ENCODE measurements at places on chromosomes 16 and 17.

- no peak for DNase-seq
Observed at GRCh38 chr16:6360641-6361040, 972.0 kb upstream of the RBFOX1 start.

DNA sequence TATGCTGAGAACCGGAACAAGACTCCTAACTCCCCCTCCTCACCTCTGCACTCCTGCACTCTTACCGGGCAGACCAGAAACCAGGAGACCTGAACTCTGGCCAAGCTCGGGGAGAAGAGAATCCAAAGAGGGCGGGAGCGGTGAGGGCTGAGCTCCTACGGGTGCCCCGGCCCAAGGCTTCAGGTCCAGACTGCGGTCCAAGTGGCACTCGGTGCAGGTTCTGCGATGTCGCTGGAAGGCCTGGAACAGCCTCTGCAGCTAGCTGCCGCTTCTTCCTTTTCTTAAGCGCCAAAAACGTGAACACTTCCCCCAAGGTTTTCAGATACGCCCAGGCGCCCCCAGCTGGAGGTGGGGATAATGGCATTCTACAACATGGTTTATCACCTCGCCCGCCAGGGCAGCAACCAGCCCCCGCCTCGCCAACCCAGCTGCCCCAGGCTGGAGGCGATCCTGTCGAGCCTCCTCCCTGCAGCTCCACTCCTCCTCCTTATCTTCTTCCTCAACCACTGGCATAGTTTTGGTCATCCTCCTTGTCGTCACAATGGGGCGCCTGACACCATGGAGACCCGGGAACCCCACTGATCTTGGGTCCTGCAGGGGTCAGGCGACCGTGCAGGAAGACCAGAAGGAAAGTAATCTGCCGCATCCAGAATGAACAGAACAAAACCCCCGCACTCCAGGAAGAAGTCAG is 1735.9 kb downstream of the TP53TG3F start:
- DNase-seq: no peak

GRCh38 chr17:63645775-63646487 is 23.7 kb downstream of the MAP3K3 start:
- no peak for DNase-seq

GRCh38 chr17:75346906-75347305 is 57.7 kb upstream of the SLC25A19 start:
- no peak for DNase-seq

DNA sequence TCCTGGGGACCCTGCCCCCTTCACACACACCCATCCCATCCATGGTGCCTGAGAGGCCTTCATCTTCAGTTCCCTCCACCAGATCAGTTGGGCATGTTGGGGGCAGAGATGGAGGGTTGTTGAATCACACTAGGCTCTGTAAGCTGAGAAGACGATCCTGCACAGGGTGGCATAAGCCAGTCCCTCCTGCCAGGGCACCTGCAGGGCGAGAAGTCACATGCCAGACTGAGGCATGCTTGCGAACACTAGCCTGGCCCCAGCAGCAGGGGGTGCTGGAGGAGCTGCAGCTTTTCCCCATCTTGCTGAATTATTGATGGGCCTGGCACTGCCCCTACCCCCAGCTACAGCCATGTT is 6.1 kb upstream of the TBX2 start:
- DNase-seq: no peak

- no peak for DNase-seq
Observed at GRCh38 chr16:19196871-19197270, 28.8 kb downstream of the SYT17 start.

GRCh38 chr17:67270416-67270815 is 25.4 kb upstream of the HELZ start:
- DNase-seq: no peak

- no peak for DNase-seq
Observed at GRCh38 chr17:19937522-19937921, 40.1 kb downstream of the AKAP10 start.
